Dermis microvascular lymphatic vessel endothelial cell (primary cell): ENCODE measurements at places on chromosomes 4 and X. TPM values are rescaled to one million over a fixed set of nuclear protein-coding genes. Genes with fewer than 3 reads are reported as not detected.

CEP44 gene
- total RNA-seq: 7.7 and 10.7 TPM in 2 replicates

DOK7 gene
- under 0.01 TPM in 1 of 2 replicates, not detected in the other for total RNA-seq

THAP9 gene
- total RNA-seq: 5.0 and 5.4 TPM in 2 replicates

MAGEH1 gene
- 11.7 and 18.6 TPM in 2 replicates for total RNA-seq

TCEAL2 gene
- not detected in 2 replicates for total RNA-seq

DNA sequence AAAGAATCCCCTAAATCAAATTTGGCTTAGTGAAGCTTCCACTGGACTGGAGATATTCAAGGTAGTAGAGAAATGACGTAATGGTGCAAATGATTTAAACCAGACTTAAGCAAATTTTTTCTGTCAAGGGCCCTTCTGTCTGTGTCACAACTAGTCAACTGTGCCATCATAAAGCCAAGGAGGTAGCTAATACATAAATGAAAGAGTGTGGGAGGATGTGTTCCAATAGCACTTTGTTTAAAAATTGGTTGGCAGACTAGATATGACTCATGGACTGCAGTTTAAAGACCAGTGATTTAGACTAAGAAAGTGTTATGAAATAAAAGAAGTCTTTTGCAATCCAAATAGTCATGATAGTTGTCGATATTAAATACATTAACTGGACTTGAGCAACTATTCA, 24.3 kb upstream of the TEX13C start:
- no peak for DNase-seq

- no peak for DNase-seq
Observed at GRCh38 chr4:119736559-119736958, 108.0 kb upstream of the PDE5A start.

DNA sequence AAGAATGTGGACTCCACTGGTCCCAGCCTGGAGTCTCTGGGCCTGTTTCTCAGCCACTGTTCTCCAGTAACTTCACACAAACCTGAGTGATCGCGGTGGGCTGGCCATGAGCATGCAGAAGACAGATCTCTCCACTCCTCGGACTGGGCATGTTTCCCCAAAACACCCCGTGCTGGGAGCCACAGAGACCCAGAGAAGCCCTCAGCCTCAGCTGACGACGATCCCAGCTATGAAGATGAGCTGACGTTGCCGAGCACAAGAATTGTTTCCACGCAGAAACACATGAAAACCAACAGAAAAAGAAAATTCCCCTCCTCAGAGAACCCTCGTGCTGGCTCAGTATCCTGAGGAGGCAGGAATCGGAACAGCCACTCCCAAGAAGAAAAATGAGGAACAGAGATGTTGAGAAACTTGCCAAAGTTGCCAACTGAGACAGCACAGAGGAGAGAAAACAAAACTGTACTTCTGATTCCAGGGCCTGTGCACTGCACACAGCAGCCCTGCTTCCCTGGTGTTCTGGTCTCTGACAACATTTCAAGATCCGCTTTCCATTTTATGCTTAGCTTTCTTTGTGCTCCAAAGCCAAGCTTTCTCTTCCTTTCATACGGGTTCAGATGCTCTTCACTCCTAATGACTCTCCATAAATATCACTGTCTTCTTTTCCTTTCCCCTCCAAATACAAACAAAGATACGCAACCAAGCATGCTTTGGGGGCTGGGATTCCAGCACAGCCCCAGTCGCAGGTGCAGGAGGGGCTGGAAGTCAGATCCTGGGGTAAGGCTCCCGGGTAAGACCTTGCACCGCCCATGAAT, 81.4 kb downstream of the IRF2 start:
- DNase-seq: no peak

GRCh38 chrX:136086521-136086920, 60.8 kb upstream of the FHL1 start:
- no peak for DNase-seq

GRCh38 chrX:8879750-8880149, 78.6 kb upstream of the FAM9A start:
- DNase-seq: no peak

DNA sequence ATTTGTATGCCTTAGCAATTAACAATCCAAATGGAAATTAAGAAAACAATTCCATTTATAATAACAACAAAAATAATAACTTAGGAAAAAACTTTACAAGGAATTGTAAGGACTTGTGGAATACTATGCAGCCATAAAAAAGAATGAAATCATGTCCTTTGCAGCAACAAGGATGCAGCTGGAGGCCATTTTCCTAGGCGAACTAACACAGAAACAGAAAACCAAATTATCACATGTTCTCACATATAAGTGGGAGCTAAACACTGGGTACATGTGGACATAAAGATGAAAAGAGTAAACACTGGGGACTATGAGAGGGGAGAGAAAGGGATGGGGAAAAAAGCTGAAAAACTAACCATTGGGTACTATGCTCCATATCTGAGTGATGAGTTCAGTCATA, 77.4 kb downstream of the WNK3 start:
- DNase-seq: no peak

DNA sequence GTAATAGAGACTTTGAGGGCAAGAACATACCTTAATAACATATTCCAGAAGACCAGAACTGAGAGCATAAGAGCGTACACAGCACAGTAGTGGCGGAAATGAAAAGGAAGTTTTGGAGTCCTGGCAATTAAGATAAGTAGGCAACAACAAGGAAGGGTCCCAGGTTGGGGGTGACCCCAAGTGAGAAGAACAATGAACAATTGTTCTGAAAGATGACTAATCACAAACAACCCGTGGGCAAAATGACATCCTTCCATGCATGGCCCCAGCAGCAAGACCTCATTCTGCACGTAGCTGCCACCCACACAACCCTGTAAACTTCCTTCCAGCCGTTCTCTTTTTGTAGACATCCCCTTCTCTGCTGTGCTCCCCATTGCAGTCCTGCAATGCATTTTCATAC, 384.4 kb upstream of the PABPC4L start:
- peak; percentile 73 for DNase-seq

- no peak for DNase-seq
Observed at GRCh38 chr4:163473576-163473975, at the start of gene TKTL2. Gene TKTL2 (minus strand): TSS chr4:163473754. CDS start chr4:163473734, 20 bp downstream.

DNA sequence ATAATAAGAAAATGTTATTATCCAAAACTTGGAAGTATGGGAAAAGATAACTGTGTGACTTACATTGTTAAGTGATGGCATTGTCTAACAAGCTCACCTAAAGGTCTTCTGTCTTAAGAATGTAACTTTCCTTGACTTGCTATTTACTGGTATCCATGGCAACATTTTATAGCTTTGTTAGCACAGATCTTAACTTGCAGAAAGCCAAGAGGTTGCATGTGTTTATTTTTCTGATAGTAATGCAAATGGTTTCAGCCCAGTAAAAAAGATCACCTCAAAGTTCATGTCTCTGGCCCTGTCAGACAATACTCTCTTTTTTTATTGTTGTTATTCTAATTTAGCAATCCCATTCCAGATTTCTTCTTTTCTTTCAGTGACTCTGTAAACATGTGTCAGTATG, 425.3 kb downstream of the SPRY1 start:
- no peak for DNase-seq

DNA sequence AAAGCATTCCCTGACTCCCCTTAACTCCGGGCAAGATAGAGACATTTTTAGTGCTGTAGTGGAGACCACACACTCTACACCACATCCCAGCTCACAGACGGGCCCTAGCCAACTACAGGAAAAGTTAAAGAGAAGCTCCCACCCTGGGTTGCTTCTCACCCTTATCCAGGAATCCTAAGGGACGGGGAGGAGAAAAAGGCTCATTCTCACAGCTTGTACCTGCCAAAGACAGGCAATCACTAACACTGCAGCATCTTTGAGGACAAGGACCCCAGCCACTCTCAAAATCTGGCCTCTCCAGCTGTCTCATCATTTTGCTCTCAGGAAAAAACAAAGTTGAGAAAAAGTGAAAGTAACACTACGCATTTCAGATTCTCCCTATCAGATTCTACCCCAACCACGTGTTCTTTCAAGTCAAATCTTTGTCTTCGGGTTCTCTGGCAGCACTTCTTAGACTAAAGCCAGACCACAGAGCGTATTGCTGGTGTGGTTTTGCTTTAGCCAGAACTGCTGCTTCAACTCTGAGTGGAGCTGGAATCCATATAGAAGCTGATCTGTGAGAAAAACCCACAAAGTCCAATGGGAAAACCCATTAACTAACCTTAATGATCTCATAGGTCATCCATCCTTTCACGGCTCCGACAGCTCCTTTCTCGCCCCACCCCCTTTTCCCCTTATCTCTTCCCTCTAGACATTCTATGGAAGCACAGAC, 605.9 kb upstream of the DIPK2B start:
- DNase-seq: no peak

- DNase-seq: no peak
Observed at GRCh38 chrX:14616301-14616700, 87.0 kb downstream of the GLRA2 start.

DNA sequence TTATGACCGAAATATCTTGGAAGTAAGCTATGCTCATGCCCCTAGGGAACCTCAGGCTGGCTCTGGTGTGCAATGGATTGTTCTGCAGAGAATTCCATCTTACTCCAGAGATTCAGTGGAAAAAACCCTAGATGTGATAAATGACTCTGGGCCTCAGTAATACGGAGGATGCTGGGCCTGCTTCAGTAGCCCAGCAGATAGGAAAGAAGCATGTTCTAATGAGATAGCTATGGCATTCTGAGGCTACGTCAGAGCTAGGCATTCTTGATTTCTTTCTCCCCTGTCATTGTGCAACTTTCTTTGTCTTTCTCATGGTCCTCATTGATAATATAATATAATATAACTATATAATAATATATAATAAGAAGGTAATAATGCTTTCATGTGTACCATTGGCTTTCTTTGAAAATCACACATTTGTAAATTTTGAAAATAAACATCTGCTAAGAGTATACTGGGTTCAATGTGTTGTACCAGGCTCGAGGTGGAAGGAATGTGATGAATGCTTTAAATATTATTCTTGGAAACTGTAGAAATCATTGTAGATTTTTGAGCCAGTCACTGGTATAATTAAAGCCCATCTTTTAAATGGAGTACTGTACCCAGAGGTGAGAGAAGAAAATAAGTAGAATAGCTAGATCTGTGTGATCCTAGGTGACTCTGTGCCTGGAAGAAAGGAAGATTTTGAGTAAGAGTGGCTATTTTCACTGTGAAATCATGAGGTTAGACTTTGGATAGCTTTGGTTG, 152.0 kb downstream of the IL15 start:
- DNase-seq: no peak

GRCh38 chr4:151316645-151317044, 8.8 kb downstream of the SH3D19 start:
- DNase-seq: no peak

DNA sequence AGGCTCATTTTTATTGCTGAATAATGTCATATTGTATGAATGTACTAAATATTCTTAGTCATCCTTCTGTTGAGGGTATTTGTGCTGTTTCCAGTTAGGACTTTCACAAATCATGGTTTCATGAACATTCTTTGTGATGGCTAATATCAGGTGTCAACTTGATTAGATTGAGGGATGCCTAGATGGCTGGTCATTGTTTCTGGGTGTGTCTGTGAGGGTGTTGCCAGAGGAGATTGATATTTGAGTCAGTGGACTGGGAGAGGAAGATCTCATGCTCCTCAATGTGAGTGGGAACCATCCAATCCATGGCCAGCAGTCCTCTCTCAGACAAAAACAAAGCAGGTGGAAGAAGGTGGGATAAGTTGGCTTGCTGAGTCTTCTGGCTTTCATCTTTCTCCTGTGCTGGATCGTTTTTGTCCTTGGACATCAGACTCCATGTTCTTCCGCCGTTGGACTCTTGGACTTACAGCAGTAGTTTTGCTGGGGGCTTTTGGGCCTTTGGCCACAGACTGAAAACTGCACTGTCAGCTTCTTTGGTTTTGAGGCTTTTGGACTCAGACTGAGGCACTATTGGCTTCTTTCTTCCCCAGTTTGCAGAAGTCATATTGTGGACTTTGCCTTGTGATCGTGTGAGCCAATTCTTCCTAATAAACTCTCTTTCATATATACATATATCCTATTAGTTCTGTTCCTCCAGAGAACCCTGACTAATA, 11.9 kb upstream of the HS3ST1 start:
- no peak for DNase-seq

- no peak for DNase-seq
Observed at GRCh38 chr4:174517502-174518445, 4.5 kb downstream of the HPGD start.

GRCh38 chr4:149211876-149212275, 603.8 kb downstream of the IQCM start:
- DNase-seq: no peak

DNA sequence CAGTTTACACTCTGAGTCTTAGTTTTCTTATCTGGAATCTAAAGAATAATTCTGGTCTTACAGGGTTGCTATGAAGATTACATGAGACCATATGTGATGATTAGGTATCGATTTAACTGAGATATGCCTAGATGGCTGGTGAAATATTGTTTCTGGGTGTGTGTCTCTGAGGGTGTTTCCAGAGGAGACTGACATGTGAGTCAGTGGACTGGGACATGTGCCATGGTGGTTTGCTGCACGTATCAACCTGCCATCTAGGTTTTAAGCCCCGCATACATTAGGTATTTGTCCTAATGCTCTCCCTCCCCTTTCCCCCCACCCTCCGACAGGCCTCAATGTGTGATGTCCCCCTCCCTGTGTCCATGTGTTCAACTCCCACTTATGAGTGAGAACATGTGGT, 186.0 kb upstream of the CXorf66 start:
- DNase-seq: no peak

GRCh38 chrX:8971116-8971515, 62.8 kb downstream of the FAM9B start:
- peak; percentile 47 for DNase-seq

- DNase-seq: peak; percentile 10
Observed at GRCh38 chr4:47704693-47705325, 133.1 kb downstream of the CORIN start.

GRCh38 chr4:158895797-158896576, 127.2 kb downstream of the FNIP2 start:
- no peak for DNase-seq

DNA sequence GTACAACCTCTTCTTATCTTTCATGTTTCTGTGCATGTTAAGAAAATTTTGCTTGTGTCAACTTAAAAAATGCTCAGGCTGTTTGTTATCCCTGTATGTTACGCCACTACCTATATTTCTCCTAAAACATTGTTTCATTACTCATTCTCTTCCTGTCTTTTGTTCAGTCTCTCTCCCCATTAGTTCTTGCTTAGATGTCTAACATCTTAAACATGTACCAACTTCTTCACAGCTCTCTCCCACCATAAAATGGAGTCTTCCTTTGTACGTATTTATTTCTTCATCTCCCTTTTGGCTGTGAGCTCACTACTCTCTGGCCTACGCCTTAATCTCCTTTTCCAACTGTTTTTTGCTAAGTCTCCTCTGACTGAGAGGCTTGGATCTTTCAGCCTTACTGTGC, 36.4 kb downstream of the PCDH7 start:
- DNase-seq: no peak

DNA sequence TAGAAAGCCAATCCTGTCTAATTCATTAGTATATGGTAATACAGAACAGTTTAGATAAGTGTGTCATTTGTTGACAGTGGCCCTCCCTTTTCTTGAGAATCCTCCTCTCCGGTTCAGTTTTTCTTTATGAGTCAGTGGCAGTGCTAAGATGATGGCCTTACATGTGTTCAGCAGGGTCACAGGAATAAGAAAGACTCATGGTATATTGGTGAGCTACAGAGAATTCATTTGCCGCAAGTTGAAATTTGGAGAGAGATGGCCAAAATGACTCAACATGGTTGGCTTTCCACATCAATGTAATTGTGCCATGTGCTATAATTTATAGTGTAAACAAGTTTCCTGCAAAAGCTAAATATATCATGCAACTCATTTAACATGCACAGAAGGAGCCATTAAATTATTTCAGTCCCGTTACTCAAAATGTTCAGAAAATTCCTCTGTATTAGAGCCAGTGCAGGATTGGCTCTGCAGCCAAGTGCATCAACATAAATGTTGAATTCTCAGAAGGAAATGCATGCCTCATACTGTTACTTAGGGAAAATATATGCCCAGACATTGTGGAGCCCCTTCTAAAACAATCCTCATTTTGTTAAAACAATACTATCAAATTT, 374.3 kb downstream of the AFF2 start:
- DNase-seq: no peak
